Stimulated activated CD4-positive, alpha-beta T cell treated with anti-CD3 and anti-CD28 coated beads, Interleukin-12 subunit alpha, Interleukin-12 subunit beta, amount 100 ng/mL, for 24 hours (primary cell): ENCODE measurements at places on chromosomes 12 and 14.

GRCh38 chr12:57111031-57111734, at the start of gene STAT6:
TSS of gene STAT6 (minus strand) at chr12:57111362. CDS start at chr12:57108278, 3,084 bp downstream.
- DNase-seq: peak; percentile 61

- no peak for DNase-seq
Measured at GRCh38 chr12:76587428-76588178, 28.0 kb upstream of the OSBPL8 start.

- no peak for DNase-seq
Measured at GRCh38 chr14:22464422-22465142, 124.4 kb downstream of the DAD1 start.

- no peak for DNase-seq
Measured at GRCh38 chr14:65937079-65937959, 524.8 kb downstream of the FUT8 start.

DNA sequence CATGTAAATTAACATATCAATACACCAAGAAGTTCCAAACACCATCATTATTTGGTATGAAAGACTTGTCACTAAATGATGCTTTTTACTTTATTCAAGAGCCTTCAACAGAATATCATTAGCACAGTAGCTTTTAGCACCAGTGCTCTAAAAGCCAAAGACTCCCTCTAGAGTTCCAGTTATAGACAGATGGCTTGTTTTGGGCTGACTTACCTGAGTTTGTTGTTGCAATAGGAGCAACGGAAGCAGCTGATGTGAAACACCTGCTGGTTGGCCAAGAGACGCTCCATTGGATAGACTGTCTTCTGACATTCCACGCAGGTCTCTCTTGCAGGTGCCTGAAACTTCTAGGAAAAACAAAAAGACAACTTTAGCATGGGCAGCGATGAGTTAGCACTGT, 14.5 kb upstream of the CERS5 start:
- DNase-seq: no peak

GRCh38 chr14:55265197-55265596, 6.0 kb upstream of the FBXO34 start:
- DNase-seq: no peak

DNA sequence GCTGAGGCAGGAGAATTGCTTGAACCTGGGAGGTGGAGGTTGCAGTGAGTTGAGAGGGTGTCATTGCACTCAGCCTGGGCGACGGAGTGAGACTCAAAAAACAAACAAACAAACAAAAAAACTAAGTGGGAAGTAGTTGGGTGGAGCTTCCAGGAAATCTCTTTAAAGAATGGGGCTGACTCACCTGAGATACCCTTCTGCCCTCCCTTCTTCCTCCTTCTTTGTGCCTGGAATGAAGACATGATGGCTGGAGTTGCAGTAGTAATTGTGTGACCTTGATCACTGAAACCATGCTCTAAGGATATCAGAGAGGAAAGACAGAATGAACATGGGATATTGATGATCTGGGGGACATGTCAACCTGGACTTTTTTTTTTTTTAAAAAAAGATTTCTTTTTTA, 87.6 kb upstream of the MED13L start:
- no peak for DNase-seq

- no peak for DNase-seq
Measured at GRCh38 chr12:125259178-125259867, 194.1 kb downstream of the AACS start.

DNA sequence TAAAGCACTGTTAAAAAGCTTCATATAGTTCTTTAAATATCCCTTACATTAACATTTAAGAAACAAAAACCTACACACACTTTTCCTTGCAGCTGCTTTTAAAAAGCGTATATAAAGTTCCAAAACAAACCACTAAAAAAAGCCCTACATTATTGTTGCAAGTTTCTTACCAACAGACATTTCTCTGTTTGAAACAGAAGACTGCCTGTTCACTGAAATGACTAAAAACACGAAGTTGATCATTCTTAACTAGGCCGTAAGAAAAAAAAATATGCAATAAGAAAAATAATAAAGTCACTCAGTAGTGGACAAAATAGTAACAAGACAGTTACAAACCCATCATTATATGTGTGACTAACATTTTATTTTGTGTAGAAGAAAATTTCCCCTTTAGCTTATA, 37.3 kb downstream of the KIF21A start:
- DNase-seq: no peak

GRCh38 chr12:76544601-76545261, 14.8 kb downstream of the OSBPL8 start:
- DNase-seq: no peak

- no peak for DNase-seq
Measured at GRCh38 chr14:48568688-48569087, 893.3 kb upstream of the MDGA2 start.

DNA sequence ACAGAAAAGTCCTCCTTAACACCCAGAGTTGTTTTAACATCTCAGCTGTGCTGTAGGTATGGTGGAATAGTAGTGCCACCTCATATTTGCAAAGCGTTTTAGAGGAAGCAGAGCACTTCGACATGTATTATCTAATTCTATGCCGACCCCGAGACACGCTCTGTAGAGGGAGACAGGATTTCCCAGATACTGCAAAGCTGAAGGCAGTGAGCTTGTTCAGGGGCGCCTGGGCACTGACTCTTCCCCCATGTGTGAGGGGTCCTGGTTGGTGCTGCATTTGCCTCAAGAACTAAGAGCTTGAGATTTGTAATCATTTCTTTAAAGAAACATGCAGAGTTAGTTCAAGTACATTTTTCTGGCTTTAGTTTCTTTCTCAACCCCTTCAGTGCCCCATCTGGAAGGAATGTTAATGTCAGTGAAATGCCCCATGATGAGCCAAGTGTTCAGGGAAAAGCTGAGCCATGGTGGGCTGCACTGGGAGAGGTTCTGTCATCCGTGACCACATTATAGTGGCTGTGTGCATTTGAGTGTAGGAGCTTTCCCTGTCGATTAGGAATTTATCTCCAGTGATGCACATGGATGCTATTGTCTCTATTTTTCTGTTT, 66.3 kb downstream of the MBIP start:
- DNase-seq: no peak

DNA sequence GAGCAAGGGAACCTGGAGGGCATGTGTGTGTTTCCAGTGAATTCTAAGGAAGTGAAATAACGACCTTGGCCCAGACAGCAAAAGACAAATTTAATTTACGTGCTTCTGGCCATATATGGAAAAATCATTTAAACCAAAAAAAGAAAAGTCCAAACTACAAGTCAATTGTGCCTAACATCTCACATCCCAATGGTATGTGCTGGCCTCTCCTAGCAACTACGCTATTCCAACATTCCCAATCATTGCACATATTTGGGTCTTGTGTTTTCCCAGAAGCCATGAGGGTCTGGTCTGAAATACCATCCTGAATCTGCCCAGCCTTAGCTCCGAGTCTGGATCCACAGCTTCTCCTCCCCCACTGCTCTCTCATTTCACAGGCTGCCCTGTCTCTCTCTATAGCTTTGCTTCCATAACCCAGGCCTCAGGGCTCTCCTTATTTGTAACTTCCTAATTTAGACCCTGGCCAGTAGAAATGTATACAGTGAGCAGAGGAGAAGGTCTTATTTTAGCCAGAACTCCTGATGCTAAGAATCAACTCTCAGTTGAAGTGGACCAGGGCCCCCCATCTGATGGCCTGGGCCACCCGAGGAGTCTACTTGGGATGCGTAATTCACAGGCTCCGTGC, 224.6 kb downstream of the ANO2 start:
- DNase-seq: no peak

DNA sequence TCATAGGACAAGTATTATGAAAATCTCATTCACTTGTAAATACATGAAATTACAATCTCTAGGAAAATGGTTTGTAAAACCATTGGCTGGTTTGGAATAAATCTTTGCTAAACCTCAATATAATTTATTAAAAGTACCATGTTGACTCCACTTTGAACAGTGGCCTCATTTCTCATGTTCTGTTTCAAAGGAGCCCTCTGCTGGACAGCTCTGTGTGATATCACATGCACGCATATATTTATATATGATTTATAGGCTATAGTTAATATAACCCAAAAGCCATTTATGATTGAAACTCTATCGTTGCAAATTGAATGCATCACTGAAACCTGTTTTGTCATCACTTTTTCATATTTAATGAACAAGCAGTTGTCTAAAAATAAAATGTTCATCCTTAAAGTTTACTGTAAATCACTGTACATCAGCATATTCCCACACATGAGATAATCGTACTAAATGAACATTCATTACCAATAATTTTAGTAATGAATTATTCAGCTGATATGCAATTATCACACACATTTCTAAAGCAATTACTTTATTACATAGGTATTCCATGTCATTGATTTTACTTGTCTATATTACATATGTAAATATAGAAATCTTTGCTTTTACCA, 493.8 kb downstream of the NPAS3 start:
- no peak for DNase-seq

- no peak for DNase-seq
Measured at GRCh38 chr12:16626991-16627390, 21.0 kb upstream of the LMO3 start.

DNA sequence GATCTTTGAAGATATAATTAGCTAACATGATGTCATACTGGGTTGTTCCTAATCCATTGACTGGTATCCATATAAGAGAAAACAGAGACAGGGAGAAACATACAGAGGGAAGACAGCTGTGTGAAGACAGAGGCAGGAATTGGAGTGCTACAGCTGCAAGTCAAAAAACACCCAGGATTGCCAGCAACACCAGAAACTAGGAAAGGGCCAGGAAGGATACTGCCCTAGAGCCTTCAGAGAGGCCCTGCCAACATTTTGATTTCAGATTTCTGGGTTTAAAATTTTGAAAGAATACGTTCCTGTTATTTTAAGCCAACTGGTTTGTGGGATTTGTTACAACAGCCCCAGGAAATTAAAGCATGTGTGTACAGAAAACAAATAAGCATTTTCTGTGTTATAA, 473.7 kb upstream of the FLRT2 start:
- no peak for DNase-seq

- DNase-seq: no peak
Measured at GRCh38 chr14:55671641-55672040, 91.6 kb downstream of the KTN1 start.

- no peak for DNase-seq
Measured at GRCh38 chr12:18580706-18581105, 157.1 kb downstream of the PLCZ1 start.

DNA sequence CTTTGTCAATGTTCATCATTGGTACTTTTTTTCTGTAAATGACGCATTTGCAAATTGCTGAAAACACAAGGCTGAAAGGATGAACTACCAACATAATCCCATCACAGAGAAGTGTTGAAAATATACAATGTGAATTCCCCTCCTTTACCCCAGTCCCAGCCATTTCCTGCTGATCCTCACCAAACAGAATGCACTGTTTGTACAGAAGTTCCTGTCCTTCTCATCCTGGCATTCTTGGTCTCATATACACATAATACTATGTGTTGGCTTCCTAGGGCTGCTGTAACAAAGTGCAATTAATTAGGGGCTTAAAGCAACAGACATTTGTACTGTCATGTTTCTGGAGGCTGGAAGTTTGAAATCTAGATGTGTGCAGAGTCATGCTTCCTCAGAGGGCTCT, 836.2 kb upstream of the MGAT4C start:
- no peak for DNase-seq

- DNase-seq: peak; percentile 86
Measured at GRCh38 chr14:104826189-104826860, 25.4 kb downstream of the ZBTB42 start.

DNA sequence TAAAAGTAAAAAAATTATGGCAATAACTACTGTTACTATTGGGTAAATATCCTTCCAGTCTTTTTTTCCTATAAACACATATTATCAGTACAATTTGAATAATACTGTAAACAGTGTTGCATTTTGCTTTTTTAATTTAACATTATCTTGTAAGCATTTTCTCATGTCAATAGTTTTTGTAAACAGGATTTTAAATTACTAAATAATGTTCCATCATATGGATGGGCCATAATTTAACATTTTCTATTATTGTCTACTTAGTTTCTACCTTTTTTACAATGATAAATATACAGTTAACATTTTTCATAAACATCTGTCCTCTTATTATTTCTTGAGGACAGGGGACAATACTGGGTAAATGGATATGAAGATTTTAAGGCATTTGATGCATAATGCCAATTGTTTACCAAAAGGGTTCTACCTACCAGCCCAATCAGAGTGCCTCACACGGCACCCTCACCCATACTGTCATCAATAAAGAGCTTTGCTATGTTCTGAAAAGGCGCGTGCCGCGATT, 759 bp upstream of the ACVR1B start:
- no peak for DNase-seq

- DNase-seq: no peak
Measured at GRCh38 chr12:132178316-132178715, 34.1 kb downstream of the NOC4L start.

- DNase-seq: no peak
Measured at GRCh38 chr12:39605501-39605900, 14.1 kb downstream of the ABCD2 start.

DNA sequence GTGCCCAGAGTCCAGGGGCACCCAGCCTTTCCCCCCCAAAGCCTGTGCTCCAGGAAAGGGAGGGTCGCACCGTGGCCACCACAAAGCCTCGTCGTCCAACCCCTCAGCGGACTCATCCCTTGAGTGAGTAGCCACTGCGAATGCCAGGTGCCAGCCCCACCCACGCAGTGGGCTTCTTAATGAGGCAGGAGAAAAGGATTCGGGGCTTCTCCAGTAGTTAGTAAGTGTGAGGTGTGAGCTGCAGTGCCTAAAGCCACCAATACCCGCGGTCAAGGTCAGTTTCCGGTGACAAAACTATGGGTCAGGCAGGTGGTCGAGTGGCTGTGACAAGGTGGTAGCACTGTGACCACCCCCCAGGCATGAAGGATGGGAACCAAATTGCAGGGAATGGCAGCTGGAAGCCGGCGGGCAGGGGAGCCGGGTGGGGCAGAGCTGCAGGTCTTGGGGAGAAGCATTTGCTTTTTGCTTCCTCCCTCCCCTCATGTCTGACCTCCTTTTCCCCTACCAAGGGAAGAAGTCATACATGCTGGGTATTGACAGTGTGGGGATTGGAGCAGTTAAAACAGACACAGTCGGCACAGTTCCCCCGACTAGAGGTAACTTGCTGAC, 8.0 kb downstream of the RAN start:
- no peak for DNase-seq

DNA sequence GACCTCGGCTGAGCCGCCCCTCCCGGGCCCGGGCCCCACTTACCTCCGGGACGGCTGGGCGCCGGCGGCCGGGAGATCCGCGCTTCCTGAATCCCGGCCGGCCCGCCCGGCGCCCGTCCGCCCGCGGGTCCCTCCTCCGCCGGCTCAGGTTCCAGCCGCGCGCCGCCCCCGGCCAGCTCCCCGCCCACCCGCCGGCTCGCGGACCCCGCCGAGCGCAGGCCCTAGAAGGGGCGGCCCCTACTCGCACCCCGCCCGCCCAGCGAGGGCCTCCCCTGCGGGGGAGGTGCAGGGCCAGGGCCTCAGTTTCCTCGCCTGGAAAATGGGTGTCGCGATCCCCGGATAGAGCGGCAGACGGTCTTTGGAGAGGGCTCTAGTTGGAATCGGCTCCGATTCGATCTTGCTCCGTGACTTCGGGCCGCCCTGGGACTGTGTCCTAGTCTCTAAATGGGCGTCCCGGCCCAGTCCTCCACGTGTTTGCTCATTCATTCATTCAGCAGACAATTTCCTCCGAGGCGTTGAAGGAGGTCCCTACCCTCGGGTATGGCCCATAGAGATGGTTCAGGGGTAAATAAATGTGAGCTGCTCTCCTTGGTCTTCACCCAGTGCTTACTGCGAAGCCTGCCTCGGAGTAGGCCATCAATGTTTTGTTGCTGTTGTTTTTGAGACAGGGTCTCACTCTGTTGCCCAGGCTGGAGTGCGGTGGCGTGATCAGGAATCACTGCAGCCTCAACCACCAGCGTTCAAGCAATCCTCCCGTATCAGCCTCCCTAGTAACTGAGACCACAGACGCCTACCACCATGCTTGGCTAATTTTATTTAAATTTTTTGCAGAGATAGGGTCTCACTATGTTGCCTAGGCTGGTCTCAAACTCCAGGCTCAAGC, at the start of gene TRPV4:
Gene TRPV4 (minus strand): TSS at position 92 of the 883 bp plus-strand sequence. CDS start 18,602 bp downstream, outside the sequence.
- no peak for DNase-seq
